Cerebellar cortex (tissue), 1 donor: ENCODE measurements at places on chromosomes 12 and 14.

DNA sequence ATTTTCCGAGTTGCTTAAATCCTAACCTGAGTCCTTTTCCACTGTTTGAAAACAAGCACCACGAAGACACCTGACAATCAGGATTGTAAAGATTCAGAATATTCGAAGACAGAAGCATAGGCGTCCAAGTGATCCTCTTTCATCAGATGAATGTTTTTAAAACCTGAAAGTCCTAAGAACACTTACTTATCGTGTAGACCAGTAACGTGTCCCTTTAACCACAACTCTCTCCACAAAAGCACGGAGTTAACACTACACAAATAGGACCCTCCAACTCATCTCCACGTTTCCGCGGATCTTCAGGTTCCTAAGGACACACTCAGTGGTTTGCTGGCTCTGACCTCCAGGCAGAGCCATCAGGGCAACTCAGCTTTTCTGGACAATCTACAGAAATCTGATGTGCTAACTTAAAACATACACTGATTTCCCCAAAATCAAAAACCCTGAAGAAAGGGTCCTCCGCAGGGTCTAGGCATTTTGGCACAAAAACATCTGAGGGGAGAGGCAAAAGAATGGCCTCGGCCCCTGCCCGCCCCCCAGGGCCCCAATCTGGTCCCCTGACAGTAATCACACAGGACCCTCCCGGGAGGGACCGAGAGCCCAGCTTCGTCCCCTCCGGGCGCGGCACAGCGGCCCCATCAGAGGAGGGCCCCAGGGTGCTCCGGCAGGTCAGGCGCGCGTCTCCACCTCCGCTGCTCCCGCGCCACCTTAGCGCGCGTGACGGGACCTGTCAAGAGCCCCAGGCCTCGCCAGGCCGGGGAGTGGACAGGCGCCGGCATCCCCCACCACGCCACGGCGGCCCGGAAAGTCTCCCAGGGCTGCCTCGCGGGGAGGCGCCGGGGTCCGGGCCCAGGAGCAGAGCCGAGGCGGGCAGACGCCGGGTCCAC lies 925 bp downstream of the DICER1 start:
- DNase-seq, result peak; percentile 28

- no peak for DNase-seq
Observed at GRCh38 chr12:63782466-63782865, 2.8 kb downstream of the RXYLT1 start.

DNA sequence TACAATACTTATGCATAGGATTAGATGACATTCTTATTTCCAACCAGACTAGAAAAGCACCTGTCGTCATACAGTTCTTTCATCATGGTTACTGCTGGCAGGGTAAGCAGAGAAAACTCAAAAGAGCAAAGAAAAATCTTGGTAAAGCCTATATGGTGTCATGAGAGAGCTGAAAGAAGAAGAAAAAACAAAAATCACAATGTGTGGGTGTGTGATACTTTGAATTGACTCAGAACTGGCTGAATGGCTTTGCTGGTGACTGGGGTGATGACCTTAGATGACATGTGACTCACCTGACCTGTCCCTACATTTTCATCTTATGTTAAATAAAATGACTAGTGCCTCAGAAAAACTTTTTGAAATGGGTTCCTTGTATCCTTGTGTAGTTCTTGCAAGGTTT lies 278.1 kb upstream of the LMO3 start:
- DNase-seq, result no peak

DNA sequence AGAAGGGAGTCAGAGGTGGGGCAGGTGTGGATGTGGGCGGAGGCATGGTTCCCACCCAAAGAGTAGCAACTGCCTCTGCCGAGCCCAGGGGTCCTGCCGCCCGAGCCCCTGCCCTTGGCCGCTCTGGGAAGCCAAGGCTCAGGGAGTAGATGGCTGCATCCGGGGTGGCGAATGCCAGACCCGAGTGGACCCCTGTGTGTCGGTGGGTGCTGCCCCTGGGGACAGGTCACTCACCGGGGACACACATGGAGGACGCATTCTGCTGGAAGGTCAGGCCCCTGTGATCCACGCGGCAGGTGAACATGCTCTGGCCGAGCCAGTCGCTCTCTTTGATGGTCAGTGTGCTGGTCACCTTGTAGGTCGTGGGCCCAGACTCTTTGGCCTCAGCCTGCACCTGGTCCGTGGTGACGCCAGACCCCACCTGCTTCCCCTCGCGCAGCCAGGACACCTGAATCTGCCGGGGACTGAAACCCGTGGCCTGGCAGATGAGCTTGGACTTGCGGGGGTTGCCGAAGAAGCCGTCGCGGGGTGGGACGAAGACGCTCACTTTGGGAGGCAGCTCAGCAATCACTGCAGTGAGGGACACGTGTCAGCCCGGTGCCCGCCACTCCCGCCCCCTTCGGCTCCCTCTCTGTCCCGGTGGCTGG lies 329.0 kb downstream of the TMEM121 start:
- DNase-seq, result no peak

DNA sequence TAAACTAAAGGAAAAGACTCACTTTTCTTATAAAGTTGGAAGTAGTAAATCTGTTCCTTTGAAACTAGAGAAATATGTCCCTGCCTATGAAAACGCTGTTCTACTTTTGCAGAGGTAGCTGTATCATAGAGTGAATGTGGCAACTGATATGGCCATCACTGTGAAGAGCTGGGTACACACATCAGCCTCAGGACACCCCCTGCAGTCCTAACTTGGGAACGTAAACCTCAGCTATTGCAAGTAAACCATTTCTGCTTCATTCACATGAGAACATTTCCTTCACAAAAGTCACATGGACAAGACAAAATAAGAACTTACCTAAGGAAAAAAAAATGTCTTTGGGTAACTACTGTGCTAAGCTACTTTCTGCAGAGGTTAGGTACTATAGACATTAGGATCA lies 233.3 kb upstream of the PPFIA2 start:
- DNase-seq, result no peak

DNA sequence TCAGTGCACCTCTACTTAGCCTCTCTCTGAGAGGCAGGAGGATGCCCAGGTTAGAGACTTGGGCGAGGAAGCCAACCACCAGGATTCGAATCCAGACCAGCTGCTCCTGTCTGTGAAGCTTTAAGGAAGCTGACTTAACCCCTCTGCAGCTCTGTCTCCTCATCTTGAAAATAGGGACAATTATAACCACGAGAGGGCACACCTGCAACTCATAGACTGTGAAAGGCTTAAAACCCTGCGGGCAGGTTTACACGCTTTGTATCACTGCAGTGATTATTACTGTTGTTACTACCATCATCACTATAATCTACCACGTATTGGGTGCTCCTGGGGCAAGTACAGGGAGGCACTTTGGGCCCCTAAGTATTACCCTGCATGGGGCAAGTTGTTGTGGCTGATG lies 379.8 kb downstream of the VRK1 start:
- DNase-seq, result peak; percentile 11

DNA sequence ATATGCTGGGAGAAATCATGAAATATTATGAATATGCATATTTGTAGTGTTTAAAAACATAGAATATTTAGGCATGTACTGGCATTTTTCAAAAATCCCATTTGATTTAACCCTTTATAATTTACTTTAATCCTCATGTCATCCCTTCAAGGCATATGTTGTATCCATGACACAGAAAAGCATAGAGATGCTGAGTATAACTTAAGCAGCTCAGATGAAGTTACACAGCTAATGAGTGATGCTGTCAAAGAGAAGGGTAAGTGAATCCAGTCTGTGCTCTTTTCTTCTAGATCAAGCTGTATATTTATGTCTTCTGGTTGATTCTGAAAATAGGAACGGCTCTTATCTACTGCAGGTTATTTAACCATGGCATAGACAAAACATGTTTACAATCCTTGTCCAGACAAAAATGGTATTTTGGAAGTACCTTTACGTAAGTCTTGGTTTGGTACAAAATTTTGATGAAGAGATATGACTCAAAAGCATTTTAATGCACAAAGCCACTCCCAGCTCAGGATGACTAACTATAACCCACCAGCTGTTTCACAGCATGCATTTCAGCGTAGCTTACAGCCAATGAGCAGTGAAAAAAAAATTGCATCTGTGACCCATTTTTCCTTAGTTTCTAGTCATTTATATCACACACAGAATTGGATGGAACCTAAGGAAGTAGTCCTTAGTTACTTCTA lies 201.7 kb downstream of the STXBP6 start:
- no peak for DNase-seq

DNA sequence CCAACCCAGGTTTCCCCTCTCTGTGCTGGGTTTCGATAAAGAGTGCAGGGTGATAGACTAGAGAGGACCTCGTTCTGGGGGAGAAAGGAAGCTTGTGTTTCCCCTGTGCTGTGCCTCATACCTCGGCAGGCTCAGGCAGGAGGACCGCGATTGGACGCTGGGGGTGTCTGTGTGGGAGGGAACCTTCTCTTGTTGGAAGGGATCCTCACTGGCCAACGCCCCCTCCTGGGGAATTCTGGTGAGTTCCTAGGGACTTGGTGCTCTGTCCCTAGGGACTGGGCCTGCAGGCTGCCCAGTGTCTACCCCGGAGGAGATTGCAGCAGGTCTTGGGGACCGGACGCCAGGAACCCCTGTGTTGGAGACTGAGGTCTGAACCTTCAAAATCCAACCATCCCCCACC lies 157.4 kb upstream of the PRMT8 start:
- DNase-seq, result no peak

- no peak for DNase-seq
Observed at GRCh38 chr12:78853231-78853630, 11.3 kb upstream of the SYT1 start.

DNA sequence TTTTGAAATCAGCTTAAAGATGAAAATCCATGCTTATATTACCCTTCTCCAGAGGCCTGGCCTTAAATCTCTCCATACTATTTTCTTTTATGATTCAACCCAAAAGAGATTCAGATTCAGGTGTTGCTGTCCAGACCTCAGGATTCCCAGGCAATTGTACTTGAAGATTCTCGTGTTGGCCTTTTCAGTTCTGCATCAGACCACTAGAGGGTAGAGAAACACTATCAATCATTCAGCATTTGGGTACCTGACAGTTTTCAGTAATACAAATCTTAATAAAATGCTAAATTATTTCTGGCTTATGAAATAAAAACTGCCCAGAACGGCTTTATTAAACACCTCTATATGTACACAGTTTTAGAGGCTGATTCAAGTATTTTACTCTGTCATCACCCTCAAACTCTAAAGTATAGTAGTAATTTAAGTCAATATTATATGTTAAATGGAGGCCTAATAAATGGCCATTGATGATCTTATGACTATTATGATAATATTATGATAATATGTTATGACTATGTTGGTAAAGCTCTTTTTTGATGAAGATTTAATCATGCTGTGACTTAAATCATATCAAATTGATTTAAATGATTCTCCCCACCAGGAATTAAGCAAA lies 301.1 kb downstream of the DUSP6 start:
- peak; percentile 71 for DNase-seq

GRCh38 chr12:21987755-21988154 lies 46.5 kb upstream of the ABCC9 start:
- DNase-seq, result no peak

DNA sequence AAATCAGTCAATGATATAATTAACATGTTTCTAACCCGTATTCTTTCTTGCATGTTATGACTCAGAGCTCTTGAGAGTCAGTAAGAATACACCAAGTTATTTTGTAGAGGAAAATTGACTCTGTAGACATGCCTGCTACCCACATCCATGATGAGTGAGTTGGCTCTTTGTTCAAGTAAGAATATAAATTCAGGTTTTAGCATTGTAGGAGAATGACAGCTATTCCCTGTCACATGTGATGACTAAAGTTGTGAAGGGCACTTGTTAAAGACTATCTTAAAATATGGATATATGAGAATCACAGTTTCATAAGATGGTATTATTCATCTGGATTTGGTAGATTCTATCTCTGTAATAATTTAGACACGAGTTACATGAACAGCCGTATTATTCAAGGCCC lies 209.1 kb downstream of the CCDC59 start:
- no peak for DNase-seq

DNA sequence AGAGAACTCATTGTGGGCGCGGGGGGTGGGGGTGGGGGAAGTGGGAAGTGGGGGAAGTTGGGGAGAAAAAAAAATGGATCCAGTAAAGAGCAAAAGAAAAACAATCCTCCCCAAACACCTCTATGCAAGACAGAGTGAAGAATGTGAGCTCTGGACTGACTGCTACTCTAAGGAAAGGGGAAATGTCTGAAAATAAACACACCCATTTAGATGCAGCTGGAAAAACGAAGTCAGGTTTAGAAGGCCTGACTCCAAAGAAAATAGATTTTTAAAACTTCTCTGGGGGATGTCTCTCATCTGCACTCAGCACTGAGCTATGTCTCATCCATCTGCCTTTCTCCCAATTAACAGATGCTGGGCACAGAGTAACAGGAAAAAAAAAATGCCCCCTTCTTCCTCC lies 904.4 kb downstream of the GALC start:
- no peak for DNase-seq

DNA sequence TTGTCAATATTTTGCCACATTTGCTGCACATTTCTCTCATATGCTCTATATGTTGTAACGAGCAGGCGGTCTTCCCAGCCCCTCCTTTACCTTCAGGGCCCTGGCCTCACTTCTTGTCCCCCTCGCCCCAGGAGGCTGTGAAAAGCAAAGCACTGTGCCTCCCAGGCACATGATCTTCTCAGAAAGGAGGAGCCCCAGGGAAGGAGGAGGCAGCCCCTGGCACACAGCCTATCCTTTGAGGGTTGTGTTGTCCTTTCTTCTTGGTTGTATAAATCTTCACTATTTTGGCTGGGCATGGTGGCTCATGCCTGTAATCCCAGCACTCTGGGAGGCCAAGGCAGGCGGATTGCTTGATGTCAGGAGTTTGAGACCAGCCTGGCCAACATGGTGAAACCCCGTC lies 77.0 kb downstream of the PPP2R5C start:
- no peak for DNase-seq

DNA sequence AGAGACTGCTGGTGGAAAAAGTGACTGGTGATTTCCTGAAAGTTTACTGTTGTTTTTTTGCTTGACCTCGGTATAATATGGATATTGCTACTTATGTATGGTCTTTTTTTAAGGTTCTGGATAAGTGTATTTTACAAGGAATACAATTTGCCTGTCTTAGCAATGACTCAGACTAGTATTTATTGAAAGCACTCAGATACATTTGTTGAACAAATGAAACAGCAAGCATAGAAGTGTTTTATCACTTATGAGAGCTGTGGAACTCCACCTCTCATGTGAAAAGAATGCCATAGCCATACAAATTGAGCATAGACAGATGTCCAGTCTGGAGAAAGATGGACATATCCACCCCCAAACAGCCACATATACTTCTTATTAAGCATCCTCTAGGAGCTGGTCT lies 340.4 kb upstream of the FBXO33 start:
- DNase-seq, result no peak

- DNase-seq, result no peak
Observed at GRCh38 chr14:23696701-23697239, 60.6 kb downstream of the DHRS2 start.

GRCh38 chr12:23626791-23627190 lies 322.7 kb downstream of the SOX5 start:
- DNase-seq, result no peak

- no peak for DNase-seq
Observed at GRCh38 chr14:68362846-68363245, 430.0 kb downstream of the ZFP36L1 start.
